ENCODE measurements at places on chromosomes 16 and 17.

GRCh38 chr17:59311051-59311468, 20.4 kb upstream of the YPEL2 start:
- DNase-seq: no peak

GRCh38 chr17:81234940-81235821, 3.7 kb downstream of the TEPSIN start:
- DNase-seq: no peak

- DNase-seq: no peak
Measured at GRCh38 chr16:77059446-77059845, 131.5 kb upstream of the MON1B start.

GRCh38 chr17:72255481-72255880, 134.7 kb downstream of the SOX9 start:
- DNase-seq: no peak

DNA sequence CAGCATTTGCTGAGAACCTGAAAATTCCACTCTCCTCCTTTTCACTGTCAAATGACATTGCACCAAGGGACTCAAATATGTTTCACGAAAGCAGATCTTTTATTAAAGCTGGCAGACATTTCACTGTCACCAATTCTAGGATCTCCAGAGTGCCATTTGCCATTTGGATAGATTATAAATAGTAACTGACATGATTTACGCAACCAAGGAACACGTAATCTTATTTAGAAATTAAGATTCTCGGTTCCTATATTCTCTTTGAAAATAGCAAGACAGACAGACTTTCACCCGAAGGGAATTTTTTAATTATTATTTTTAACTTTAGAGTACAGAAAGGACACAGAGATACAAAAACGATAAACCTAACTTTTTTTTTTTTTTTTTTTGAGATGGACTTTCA, 49.6 kb downstream of the ANKFY1 start:
- DNase-seq: no peak

GRCh38 chr17:14641117-14641516, 340.2 kb downstream of the HS3ST3B1 start:
- no peak for DNase-seq

All from AG04450 (cell line).